ENCODE measurements at places on chromosomes 2 and 18.

- no peak for DNase-seq
Measured at GRCh38 chr2:41610501-41611190, 437.2 kb upstream of the PKDCC start.

- no peak for DNase-seq
Measured at GRCh38 chr18:51654488-51655326, 457.2 kb upstream of the MEX3C start.

GRCh38 chr2:196399722-196400691 lies 228.6 kb upstream of the STK17B start:
- no peak for DNase-seq

DNA sequence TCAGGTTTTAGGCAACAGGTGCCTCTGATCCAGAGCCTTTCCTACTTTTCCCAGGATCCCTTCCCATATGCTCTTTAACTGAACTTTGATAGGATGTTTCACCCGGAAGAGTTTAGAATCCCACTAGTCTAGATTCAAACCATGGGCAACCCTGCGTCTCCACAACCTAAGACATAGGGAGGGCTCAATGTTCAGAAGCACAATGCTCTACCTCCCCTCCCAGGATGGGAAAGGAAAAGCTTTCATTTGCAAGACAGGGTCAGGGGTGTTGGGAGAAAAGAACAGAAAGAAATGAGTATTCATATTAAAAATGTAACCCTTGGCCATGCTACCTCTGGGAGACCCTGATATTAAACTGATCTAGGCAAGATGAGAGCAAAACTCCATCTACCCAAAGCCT lies 230.4 kb downstream of the MREG start:
- DNase-seq: no peak

- DNase-seq: no peak
Measured at GRCh38 chr2:101360232-101360631, 27.1 kb downstream of the CREG2 start.

DNA sequence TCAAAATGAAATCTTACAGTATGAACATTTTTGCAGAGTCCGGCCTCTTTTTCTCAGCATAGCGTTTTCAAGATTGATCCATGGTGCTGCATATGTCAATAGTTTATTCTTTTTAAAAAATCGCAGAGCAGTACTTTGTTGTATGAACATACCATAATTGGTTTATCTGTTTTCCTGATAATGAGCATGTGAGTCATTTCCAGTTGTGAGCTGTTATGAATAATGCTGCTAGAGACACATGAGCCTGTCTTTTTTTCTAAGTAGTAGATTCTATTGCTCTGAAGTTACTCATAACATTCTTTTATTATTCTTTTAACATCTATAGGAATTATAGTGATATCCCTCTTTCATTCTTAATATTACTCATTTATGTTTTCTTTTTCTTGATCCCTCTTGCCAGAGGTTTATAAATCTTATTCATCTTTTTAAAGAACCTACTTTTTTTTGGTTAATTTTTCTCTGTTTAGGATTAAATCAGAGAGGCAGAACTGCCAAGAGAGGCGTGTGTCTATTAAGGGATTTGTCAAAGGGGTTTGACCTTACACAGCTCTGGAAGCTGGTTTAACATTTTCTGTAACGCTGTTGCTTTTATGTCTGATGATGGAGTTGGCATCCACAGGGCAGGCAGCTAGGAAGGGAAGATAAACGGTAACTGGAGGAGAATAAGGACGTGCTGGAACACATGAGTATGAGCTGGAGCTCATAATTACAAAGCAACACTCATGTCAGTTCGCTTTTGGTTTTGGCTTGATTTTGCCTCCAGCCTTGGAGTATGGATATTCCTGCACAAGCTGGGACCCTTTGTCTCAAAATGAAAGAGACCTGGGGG lies 47.4 kb downstream of the MGAT5 start:
- DNase-seq: no peak

GRCh38 chr2:151032741-151033191 lies 228.9 kb downstream of the RBM43 start:
- DNase-seq: no peak

DNA sequence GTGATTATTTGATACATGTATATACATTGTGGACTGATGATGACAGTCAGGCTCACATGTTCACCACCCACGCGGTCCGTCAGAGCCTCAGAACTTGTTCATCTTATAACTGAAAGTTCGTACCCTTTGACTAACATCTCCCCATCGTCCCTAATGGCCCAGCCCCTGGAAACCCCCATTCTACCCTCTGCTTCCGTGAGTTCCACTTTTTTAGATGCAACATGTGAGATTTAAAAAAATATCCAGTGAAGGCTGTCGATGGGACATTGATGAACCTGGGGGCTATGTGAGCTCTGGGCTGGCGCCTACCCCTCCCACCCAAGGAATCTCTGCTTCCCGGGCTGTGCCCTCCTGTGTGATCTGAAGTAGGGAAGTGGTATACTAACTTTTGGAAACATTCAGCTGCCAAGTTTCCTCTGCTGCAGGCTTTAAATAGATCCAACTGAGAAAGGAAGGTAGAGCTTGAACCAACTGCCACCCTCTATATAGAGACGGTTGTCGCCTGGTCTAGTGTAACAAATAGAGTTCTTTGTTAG lies 163.8 kb downstream of the FAM210A start:
- DNase-seq: no peak

DNA sequence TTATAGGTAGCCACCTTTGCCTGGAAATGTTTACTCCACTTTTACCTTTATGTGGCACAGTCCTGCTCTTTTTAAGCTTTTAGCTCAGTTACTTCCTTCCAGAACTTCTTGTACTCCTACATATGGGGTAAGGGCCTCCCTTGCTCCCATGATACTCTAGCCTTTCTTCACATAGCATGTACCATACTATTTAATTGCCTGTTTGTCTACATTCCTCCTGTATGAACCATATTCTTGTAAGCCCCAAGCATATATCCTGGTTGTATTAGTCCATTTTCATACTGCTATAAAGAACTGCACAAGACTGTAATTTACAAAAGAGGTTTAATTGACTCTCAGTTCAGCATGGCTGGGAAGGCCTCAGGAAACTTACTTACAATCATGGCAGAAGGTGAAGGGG lies 90.6 kb upstream of the VWC2L start:
- DNase-seq: no peak

GRCh38 chr2:64454386-64455332 lies 697 bp downstream of the LGALSL start:
- DNase-seq: peak; percentile 31

GRCh38 chr2:200330351-200331060 lies 24.0 kb downstream of the SPATS2L start:
- no peak for DNase-seq

Data from T1000 (cell line).